ENCODE measurements at places on chromosomes 7 and 10. TPM values are rescaled to one million over a fixed set of nuclear protein-coding genes. Genes with fewer than 3 reads are reported as not detected.

DNA sequence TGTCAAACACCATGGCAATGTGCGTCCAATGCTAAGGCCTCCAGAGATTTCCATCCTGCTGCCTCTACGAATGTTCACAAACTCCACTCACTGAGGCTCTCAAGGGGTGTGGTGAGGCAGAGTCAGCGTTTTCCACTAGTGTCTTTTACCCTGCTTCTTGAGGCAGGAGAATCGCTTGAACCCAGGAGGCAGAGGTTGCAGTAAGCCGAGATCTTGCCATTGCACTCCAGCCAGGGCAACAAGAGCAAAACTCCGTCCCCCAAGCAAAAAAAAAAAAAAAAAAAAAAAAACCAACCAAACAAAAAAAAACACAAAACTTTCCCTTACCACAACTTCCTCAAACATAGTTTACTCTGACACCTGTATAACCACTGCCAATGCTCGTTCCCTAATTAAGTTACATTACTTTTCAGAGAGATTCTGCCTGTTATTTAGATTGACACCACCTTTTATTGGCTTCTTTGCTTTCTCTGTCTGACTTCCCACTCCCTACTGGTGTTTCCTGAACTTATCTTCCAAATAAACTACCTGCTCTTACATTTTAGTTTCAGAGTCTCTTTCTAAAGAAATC lies 102.1 kb upstream of the ZNF746 start:
- peaks cover 21% of the 10 kb centered on the region for H3K36me3 ChIP-seq
- peaks cover 3% of the 10 kb centered on the region for H3K27me3 ChIP-seq

- H3K27me3 ChIP-seq: no peaks in the 10 kb centered on the region
- H3K27ac ChIP-seq: no peak overlapping the region
- H3K4me3 ChIP-seq: no peak overlapping the region
- H3K36me3 ChIP-seq: no peaks in the 10 kb centered on the region
Measured at GRCh38 chr10:119755446-119755845, 29.6 kb downstream of the INPP5F start.

DNA sequence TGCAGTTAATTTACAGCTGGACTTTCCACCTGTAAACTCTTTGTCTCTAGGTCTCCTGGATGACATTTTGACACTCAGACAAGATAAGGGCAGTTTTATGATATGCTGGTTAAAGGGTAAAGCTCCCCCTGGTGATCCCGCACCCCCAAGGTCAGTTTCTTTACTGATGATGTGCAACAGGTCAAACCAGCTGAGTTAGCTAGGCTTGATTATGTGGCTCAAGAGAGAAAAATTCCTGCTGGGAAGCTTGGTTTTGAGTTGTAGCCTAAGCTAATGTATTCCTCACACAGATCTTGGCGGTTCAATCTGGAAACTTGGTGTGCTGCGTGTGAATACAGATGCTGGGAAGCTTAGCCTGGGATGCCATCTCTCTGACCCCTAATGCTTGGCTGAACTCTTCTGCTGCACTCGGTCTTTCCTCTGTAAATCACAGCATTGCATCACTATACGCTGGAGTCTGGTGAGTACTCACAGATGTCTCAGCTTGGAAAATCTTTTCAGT lies 11.4 kb upstream of the AKR1D1 start:
- H3K4me1 ChIP-seq: no peaks in the 10 kb centered on the region
- no peak overlapping the region for H3K27ac ChIP-seq
- DNase-seq: no peak
- no peaks in the 10 kb centered on the region for H3K27me3 ChIP-seq
- no peak overlapping the region for H3K4me3 ChIP-seq
- no peaks in the 10 kb centered on the region for H3K36me3 ChIP-seq

GRCh38 chr7:596819-597182 lies 77.2 kb upstream of the PDGFA start:
- H3K4me1 ChIP-seq: no peaks in the 10 kb centered on the region
- DNase-seq: no peak
- peaks cover 2% of the 10 kb centered on the region for H3K27me3 ChIP-seq
- H3K36me3 ChIP-seq: no peaks in the 10 kb centered on the region

- H3K27me3 ChIP-seq: no peaks in the 10 kb centered on the region
- no peak for DNase-seq
- no peaks in the 10 kb centered on the region for H3K4me1 ChIP-seq
- H3K27ac ChIP-seq: no peak overlapping the region
- H3K36me3 ChIP-seq: no peaks in the 10 kb centered on the region
- no peak overlapping the region for H3K4me3 ChIP-seq
Measured at GRCh38 chr10:51462076-51462779, 237.2 kb downstream of the CSTF2T start.

DNA sequence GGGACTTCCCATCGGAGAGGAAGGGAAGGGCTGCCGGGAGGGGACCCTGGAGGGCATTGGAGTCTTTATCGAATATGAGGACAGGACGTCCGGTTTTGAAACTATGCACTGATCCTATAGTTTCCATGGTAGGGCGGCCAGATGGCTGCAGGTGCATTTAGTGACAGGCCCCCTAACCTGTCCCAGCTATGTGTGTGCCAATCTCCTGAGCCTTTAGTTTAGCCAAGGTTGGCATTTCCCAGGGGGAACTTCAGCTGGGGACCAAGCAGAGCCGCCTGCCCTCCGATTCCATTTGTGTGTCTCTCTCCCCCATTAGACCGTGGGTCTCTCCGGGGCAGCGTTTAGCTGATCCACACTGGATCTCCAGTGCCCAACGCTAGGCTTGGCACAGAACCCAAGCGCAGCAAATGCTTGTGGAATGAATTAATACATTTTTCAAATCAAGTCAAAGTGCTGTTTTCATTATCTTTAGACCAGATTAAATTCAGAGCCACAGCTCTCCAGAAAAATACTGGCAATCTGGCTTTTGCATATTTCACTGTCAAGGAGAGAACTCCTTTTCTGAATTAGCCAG lies 19.9 kb downstream of the TMEM270 start:
- DNase-seq: no peak
- H3K27ac ChIP-seq: no peak overlapping the region
- H3K36me3 ChIP-seq: no peaks in the 10 kb centered on the region
- peaks cover 9% of the 10 kb centered on the region for H3K4me1 ChIP-seq
- no peak overlapping the region for H3K4me3 ChIP-seq

DNA sequence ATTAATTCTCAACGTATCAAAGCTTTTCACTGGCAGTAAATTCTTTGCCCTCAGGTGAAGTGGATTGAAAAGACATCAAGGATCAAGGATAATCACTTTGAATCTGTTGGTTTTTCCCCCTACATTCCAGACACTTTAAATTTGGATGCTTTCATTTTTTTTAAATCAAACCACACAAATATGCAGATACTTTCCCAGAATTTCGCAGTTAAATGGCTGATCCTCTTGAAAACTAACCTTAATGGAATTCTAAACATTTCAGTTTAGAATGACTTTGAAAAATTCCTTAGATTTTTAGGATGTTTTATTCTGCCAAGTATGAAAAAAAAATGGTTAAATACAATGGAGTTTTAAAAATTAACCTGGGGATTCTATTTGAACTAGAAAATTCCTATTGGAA lies 325.9 kb downstream of the GFRA1 start:
- no peaks in the 10 kb centered on the region for H3K27me3 ChIP-seq
- no peak for DNase-seq
- no peaks in the 10 kb centered on the region for H3K36me3 ChIP-seq
- H3K27ac ChIP-seq: no peak overlapping the region
- H3K4me3 ChIP-seq: no peak overlapping the region

DNA sequence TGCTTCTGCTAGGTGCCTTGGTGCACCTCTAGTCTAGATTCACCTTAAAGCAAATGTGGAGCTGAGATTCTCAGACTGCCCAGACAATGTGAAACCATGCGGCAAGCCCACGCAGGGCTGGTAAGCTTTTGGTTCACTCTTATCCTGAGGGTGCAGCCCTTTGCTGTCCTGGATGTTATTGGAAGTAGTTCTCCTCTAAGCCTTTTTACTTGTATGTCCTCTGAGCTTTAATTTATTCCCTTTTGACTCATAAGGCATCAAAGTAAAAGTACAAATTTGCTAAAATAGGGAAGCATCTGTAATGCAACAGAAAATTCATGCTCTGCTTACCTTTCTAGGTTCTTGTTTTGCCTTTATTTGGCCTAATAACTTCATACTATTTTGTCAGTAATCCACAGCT lies 186.8 kb downstream of the MACC1 start:
- H3K4me3 ChIP-seq: no peak overlapping the region
- no peaks in the 10 kb centered on the region for H3K27me3 ChIP-seq

GRCh38 chr7:40805361-40805760 lies 670.6 kb downstream of the SUGCT start:
- H3K36me3 ChIP-seq: no peaks in the 10 kb centered on the region
- H3K27me3 ChIP-seq: no peaks in the 10 kb centered on the region
- peaks cover 7% of the 10 kb centered on the region for H3K4me1 ChIP-seq

DNA sequence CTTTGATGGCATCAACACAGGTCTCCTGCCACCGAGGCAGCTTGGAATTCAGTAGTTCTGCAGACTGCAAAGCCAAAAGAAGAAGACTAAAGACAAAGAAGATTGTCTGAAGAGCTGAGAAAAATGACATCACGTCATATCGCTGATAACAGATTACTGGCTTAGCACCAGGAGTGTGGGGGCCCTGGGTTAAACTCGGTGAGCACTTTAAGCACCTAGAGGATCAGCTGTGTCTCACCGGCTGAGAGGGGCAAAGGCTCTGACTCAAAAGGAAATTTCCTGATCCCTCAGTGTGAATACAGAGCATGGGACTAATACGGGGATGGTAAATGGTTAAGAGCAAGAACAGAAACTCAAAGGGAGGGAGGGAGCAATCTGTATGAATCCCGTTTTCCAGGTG lies 30.7 kb downstream of the BRI3 start:
- H3K4me3 ChIP-seq: no peak overlapping the region
- H3K27me3 ChIP-seq: no peaks in the 10 kb centered on the region
- DNase-seq: no peak
- H3K36me3 ChIP-seq: peaks cover 39% of the 10 kb centered on the region
- peaks cover 2% of the 10 kb centered on the region for H3K4me1 ChIP-seq

- DNase-seq: no peak
- H3K36me3 ChIP-seq: no peaks in the 10 kb centered on the region
- no peak overlapping the region for H3K27ac ChIP-seq
- no peak overlapping the region for H3K4me3 ChIP-seq
- no peaks in the 10 kb centered on the region for H3K4me1 ChIP-seq
Measured at GRCh38 chr7:41938371-41938770, 235.5 kb upstream of the INHBA start.

TAS2R41 gene
- not detected for total RNA-seq

CLDN3 gene
- total RNA-seq: 0.36 TPM

ELOVL3 gene
- not detected for total RNA-seq

OR2A42 gene
- total RNA-seq: 0.08 TPM

SLC16A9 gene
- total RNA-seq: 3.8 TPM
